Epithelial cell of alveolus of lung (primary cell): ENCODE measurements at places on chromosomes 1 and 21. TPM values are rescaled to one million over a fixed set of nuclear protein-coding genes. Genes with fewer than 3 reads are reported as not detected.

BACE2 gene
- 27.2 and 41.8 TPM in 2 replicates for total RNA-seq

TRIM67 gene
- total RNA-seq, result not detected in 2 replicates

NTNG1 gene
- 0.64 and 7.5 TPM in 2 replicates for total RNA-seq

TDRD5 gene
- under 0.01 TPM in 1 of 2 replicates, not detected in the other for total RNA-seq

SLC9C2 gene
- total RNA-seq, result not detected in 2 replicates
